ENCODE measurements at places on chromosomes 1 and 21. TPM values are rescaled to one million over a fixed set of nuclear protein-coding genes. Genes with fewer than 3 reads are reported as not detected.

CD5L gene
- not detected for total RNA-seq

RIPK4 gene
- total RNA-seq: 9.4 TPM

HCRTR1 gene
- 6.7 TPM for total RNA-seq

RGSL1 gene
- 1.7 TPM for total RNA-seq

GRCh38 chr1:208223136-208223535 lies 21.0 kb downstream of the PLXNA2 start:
- no peak for DNase-seq

GRCh38 chr1:11027316-11027715 lies 14.9 kb downstream of the TARDBP start:
- DNase-seq: no peak

DNA sequence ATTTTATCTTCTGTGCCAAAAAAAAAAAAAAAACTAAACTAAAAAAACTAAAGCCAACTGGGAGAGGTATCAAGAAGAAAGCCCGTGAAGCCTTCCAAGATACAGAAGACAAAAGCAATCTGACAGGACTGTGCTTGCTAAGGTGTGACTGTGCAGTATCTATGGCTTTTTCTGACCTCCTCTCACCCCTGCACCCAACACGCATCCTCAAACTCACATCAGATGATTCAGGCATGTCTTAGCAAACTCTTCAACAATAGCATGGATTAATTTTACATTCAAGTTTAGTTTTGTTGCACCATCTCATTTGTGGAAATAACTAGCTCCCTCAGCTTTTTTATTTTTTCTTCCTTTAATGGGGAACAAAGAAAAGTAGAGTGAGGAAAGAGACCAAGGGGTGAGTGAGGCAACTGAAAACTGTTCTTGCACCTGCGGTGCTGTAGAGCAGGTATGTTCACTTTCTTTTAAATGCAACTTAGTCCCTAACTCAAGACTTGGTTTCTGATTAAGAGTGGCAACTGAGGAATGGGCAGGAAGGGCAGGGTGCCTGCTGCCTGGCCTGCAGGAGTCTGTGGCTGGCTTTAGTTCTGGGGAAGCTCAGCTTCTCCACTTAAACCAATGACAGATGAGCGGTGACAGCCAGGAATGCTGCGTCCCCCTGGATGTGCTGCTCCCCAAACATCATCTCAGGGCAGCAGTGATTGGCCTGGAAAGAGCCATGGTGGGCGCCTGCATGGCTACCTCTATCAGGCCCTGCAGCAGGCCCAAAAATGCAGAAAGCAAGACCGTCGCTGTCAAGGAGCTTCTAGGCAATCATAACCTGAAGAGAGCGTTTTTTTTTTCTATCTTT lies 71.3 kb upstream of the LRRC8B start:
- no peak for DNase-seq
